ENCODE measurements at places on chromosomes 13 and 19.
A peak's percentile ranks its signal among the peaks of the same experiment; 100 is the strongest.

DNA sequence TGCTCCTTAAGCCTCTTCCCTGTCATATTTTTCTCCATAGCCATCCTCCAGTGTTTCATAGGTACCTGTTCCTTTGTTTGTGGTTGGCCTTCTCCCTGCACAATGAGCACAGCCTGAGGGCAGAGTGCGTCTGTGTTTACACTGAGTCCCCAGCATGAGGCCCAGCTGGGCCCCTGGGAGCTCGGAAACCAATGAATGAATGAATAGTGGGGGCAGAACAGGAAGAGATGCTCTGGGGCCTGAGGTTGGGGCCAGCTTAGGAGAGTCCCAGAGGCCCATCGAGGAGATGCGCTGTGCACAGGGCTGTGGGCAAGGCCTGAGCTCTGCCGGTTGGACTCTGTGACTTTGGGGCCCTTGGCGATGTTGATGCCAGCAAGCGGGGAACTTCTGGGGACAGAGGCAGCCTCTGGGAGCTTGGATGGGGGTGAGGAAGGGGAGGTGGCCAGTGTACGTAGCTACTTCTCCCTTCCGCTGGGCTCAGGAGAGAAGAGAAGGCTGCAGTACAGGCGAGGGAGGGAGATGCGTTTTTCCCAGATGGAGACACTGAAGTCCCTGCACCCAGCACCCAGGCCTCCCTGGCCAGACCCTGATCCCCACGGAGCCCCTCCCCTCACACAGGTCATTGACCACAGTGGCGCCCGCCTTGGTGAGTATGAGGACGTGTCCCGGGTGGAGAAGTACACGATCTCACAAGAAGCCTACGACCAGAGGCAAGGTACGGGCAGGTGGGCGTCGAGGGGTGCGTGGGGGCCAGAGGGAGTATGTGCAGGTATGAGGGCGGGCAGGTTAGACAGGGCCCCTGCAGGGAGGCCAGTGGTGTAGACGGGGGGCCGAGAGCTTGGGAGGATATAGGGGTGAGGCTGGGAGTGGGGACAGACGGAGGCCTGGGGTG, 5.1 kb downstream of the TBCB start:
- DNase-seq: no peak

DNA sequence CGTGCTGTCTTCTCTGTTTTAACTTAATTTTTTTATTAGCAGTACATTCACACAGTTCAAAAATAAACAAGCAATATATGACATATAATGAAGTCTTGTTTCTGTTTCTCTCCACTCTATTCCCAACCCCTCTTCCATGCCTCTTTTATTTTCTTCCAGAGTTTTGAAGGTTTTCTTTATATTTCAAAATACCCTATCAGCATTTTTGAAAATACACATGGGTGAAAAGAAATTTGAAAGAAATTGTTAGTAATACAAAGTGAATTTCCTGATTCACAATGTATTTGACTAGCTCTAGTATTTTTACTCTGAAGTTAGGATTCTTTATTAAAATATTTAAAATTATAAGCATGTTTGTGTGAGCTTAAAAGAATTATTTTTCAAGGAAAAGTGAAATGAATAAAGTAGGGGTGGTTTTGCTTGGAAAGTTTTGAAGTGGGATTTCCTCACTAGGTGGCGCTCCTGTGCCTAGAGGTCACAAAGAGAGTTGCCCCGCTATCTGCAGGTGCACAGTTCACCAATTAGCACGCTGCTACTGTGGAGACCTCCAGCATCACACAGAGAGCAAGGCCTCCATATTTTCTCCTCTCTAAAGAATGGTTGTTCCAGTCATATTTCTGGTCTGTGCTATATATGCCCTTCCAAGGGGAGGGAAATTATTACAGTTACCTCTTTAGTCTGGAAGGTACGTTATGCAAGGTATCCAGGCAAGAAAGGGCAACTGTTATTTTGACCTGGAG, 37.6 kb downstream of the SOX21 start:
- no peak for DNase-seq

DNA sequence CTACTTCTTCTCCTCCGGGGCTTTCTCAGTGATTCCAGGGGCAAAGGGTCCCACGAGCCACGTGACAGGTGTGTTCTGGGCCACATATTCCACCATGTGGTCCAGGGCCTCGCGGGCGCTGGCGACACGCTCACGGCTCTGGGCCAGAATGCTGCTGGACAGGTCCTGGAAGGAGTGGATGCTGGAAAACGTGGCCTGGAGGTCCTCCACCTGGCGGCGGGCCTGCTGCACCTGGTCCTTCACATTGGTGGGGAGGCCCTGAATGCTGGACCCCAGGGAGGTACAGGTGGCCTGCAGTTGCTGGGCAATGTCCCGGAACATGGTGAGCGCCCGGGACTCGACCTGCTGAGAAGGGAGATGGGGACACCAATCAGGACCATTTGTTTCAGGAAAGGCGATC, 7.7 kb upstream of the TICAM1 start:
- no peak for DNase-seq

DNA sequence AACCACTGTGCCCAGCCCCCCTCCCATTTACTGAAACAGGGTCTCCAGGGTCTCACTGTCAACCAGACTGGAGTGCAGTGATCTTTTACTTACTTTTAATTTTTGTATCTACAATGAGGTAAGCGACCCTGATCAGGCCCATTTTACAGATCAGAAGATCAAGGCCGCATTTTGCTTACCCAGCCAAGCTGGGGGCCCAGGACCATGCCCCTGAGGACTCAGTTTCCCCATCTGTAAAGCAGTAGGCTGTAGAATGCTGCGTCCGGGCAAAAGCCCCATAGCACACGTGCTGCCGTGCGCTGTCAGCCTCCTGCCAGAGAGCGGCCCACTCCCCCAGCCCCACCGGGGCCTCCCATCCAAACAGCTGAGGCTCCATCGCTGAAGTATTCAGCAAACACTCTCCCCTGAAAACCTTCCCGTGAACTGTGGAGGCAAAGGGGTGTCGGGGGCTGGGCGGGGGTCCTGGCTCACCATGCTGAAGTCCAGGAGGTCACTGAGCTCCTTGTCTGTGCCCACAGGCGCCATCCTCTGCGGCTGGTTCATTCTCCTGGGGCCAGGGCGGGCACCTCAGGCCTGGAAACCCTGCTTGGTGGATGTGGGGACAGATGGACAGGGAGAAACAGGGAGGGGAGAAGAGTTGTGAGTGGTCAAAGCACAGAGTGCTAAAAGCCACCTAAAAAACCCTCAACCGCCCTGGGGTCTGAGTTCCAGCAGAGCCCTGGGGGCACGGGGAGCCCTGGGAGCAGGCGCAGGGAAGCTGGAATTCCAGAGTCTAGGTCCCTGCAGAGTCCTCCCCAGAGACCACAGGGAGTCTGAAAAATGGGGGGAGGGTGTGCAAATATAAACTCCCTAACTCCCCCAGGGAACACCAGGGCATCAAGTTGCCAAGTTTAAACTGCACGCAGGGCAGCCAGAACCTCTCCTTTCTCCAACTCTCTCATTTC, 2.4 kb downstream of the TCF3 start:
- DNase-seq: no peak

- peak; percentile 76 for DNase-seq
Measured at GRCh38 chr19:7636691-7637373, at the start of gene STXBP2. TSS of gene STXBP2 (plus strand) at chr19:7637110. CDS start at chr19:7637150, 40 bp downstream.

DNA sequence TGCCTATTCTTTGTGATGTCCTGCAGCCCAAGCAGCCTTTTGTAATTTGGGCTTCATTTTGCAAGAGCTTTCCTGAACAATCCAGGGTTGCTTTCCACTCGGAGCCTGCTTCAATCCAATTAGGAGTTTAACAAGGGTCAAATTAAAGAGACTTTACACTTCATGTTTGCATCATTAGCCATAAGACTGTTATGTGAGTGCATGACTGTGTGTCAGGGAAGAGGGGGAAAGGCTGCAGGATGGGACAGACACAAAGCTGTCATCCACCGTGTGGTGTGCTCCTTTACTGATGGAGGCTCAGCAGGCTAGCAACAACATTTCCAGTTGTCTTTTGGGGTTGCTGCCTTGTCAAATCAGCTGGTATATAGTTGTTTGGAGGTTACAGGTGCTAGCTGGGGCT, 23.7 kb upstream of the MAB21L1 start:
- DNase-seq: no peak

All from mesothelial cell of epicardium (in vitro differentiated cells).